Hypothalamus (tissue), 51 donors: ENCODE measurements at places on chromosomes 6 and 20.

GRCh38 chr20:62306414-62307187, 3.8 kb downstream of the ADRM1 start:
- no peak for DNase-seq

DNA sequence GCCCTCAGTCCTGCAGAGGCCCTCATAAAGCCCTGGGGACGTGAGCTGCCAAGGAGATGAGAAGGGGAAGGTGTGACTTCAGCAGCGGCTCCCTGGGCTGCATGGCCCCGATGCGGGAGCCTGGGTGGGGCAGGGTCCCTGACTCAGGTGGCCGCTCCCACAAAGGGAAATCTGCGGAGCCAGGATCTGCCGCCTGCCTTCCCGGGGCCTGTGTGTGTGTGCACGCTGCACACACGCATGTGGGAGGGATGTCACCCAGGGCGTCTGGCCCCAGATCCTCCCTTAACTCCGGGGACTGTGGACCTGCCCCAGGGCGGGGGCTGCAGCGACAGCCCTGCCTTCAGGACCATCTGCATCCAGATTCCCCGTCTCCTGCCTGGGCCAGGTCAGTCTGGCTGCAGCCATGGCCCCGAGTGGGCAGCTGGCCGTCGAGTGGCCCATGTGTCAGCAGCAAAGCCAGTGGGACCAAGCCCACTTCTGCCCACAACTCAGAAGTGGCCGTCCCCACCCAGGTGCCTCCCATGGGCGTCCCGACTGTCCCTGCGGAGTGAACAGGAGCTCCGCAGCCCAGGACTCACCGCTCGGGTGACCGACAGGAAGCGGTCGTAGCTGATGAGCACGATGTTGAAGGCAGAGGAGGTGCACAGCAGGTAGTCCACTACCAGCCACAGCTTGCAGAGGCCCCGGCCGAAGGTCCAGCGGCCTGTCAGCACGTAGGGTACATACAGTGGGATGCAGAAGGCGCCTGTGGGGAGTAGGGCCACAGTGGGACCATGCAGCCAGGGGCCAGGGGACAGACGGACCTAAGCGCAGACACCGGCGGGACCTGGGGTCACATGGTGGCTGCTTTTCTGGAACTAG, 1.9 kb downstream of the HRH3 start:
- DNase-seq = no peak

DNA sequence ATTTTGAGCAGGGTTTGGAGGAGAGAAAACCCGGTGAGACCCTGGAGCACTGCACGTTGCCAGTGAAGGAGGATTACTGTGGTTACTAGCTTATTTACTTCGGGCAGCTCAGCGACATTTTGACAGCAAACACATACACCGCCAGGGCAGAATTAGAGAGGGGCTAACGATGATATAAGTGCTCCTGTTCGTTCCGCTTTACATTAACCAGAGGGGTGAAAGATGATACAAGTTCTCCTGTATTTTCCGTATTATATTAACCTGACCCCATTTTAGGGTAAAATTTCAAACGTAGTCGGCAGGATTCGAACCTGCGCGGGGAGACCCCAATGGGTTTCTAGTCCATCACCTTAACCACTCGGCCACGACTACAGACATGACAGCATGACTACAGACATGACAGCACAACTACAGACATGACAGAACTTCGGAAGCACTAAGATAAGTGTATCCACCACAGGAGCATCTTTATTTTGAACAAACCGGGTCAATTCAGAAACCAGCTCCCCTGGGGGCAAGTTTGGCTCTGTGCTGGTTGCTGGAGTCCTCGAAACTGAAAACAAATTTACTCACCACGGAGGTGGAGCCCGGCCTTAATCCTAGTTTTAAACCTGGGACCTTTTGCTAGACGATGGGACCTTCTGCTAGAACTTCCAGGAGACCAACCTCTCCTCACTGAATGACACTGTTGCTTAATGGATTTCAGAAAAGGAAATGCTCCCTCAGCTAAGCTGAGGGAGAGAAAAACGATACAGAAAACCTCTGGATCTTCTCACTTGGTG, 80.4 kb upstream of the ZNF184 start:
- no peak for DNase-seq

DNA sequence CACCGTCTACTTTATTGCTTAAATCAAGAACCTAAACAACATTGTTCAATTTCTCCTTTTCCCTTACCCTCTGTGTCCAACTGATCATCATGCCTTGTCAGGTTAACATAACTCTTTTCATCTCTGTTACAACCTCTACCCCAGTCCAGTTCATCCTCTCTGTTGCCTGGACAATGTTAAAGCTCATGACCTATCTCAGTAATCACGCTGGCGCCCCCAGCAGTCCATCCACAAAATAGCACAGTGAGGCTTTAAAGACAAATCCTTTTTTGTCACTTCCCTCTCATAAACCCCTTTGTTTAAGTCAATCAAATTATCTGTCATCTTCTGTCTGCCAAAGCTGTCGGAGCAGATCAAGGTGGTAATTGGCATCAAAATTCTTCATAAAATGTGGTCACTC, 140.1 kb downstream of the QKI start:
- DNase-seq = no peak
